Vagina (tissue), 2 donors: ENCODE measurements at places on chromosomes 7 and 10.

DNA sequence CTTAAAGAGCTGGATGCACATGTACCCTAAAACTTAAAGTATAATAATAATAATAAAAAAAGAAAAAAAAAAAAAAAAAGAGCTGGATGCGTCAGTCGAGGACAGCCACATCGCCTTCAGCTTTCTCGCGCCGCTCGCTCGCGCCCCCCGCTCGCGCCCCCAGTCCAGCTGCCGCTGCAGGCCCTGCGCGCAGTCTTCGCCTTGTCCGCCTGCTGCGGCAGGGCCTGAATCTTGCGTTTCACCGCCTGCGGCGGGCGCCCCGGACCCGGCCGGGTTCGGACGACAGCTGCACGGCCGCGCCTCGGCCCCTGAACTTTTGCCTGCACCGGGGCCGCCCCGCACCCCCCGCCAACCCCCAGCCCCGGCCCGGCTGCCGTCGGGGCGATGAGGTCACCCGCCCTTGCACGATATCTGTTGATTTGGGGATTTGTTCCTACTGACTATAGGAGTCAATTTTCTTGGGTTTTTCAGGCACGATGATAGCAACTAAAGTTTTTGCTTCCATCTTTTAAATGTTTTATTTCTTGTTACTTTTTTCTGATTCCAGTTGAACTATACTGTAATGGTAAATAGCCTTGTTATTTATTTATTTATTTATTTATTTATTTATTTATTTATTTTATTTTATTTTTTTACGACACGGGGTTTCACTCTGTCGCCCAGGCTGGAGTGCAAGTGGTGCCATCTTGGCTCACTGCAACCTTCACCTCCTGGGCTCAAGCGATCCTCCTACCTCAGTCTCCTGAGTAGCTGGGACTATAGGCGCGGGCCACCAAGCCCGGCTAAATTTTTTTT is 33.5 kb upstream of the CPN1 start:
- no peak for DNase-seq

DNA sequence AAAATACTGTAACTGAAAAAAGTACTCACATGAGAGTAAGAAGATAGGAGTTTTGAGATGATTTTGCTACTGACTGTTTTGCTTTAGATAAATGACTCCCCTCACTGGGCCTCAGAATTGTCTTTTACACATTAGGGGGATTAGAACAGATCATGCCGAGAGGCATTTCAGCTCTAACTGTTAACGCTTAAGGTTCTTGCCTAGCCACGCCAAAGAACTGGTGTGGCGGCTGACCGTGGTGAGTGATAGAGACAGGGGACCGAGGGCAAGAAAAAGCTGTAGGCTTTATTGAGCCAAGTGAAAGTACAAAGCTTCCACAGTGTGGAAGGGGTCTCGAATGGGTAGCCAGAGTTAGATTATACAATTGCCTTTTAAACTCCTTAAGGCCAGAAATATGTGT is 368.5 kb upstream of the MYO3A start:
- no peak for DNase-seq

DNA sequence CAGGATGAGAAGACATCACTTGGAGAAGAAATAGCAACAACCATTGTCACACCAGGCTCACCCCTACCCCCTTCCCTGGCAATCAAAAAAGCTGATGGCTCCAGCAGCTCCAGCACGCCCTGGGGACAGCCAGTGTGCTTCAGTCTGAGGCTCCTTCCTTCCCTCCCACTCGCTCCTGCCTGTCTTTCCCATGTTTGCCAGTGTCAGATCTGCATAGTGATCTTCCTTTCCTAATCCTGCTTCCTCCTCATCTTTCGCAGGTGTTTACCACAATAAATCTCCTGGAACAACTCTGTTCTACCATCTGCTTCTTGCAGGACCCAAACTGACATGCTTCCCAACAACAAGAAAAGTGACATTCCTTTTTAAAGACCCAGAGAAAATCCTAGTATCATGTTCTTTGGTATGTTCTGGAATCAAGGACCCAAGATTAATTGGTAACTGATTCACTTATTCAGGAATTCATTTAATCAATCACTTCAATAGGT is 57.1 kb downstream of the STEAP1B start:
- DNase-seq, result no peak

DNA sequence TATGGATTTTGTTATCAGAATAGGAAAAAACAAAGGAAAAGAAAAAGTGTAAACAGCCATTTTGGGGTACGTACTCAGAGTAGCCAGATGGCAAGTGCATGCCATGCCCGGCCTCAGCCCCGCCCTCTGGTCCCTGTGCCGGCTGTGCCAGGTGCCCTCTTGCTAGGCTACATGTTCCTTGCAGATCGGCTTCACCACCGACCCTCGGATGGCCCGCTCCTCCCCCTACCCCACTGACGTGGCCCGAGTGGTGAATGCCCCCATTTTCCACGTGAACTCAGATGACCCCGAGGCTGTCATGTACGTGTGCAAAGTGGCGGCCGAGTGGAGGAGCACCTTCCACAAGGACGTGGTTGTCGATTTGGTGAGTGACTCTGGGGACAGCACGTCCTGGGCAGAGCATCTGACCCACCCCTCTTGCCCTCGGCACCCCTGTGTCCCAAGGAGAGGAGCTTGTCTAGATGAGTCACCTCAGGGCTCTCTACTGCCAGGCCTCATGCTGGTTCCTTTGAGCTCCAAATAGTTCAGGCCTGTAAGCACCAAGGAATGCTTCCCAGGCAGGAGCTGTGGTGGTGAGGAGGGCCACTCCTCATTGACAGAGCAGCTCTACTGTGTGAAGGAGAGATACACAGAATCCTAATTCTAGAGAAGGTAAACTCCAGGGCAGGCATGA is 54.9 kb upstream of the ZMIZ2 start:
- no peak for DNase-seq

- DNase-seq, result no peak
These were observed 872.6 kb upstream of the SORCS1 start for GRCh38 chr10:108037061-108037460.

DNA sequence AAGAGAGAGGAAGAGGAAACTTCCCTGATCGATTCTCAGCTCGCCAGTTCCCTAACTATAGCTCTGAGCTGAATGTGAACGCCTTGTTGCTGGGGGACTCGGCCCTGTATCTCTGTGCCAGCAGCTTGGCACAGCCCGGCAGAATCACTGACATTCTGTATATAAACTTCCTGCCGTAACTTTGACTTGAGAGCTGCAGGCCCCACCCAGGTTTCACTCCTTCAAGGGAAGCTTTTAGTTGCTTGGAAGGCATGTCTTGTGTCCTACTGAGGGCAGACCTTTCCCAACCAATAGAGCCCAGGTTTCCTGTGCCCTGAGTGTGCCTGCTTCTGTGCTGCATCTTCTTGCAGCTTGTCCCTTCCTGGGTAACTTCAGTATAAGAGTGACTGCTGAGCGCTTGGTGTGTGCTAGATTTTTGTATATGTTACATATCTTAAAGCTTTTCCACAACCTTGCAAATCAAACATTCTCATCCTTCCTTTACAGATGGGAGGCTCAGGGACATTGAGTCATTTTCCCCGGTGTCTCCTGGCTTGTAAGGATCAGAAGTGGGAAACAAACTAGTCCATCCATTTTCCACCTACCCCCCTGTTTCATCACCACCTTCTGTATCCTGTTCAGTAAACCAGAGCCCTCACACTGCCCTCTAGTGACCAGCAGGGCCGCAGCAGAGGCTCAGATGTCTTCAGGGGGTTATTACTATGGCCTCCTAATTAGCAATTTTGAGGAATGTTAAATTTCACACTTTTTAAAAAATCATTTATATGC is 225.2 kb upstream of the PRSS58 start:
- DNase-seq, result no peak
